ENCODE measurements at places on chromosomes 2 and 18. TPM values are rescaled to one million over a fixed set of nuclear protein-coding genes. Genes with fewer than 3 reads are reported as not detected.

Gene PTH2R
- total RNA-seq = not detected

Gene SLC9A4
- total RNA-seq = 0.04 TPM

- H3K4me1 ChIP-seq = no peaks in the 10 kb centered on the region
- no peak for DNase-seq
- no peaks in the 10 kb centered on the region for H3K27me3 ChIP-seq
- H3K27ac ChIP-seq = no peak overlapping the region
Observed at GRCh38 chr2:208783184-208783583, 376.6 kb downstream of the PTH2R start.

Gene LYPD6
- 10.4 TPM for total RNA-seq

Gene PELI1
- 48.4 TPM for total RNA-seq

DNA sequence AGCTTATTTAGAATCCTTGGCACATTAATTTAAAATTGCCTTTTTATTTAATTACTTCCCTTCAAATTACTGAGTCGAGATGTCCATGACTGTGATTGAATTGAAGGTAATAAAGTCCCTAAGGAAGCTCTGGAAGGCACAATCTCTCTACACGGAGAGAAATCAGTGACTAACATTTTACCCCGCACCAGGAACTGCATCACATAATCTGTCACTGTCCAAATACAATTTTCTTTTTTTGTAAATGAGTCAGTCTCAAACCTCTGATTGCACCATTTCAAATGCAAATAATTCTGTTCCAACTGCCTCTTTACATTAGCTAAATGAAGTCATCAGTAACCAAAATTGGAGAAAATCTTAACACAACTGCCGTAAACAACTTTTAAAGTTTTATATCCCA is 311.9 kb downstream of the CCDC178 start:
- DNase-seq = no peak
- H3K4me3 ChIP-seq = no peak overlapping the region
- H3K4me1 ChIP-seq = peaks cover 4% of the 10 kb centered on the region
- no peaks in the 10 kb centered on the region for H3K27me3 ChIP-seq
- no peaks in the 10 kb centered on the region for H3K36me3 ChIP-seq

DNA sequence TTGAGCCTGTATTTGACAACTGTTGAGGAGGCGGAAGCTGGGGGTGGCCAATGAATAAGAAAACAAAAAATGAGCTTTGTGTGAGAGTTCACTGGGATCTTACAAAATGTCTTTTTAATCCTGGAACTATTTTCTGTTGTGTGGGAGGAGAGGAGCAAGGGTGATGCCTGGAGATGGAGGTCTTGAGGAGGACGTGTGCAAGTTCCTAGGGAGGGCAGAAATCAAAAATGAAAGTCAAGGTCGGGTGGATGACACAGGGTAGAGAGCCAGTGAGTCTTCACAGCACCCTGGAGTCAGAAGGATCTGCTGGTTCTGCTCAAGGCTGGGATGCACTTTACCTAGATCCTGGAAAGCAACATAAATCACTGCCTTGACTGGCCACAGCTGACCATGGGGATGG is 180.3 kb upstream of the PKDCC start:
- no peaks in the 10 kb centered on the region for H3K36me3 ChIP-seq
- no peaks in the 10 kb centered on the region for H3K27me3 ChIP-seq
- H3K4me1 ChIP-seq = peaks cover 29% of the 10 kb centered on the region
- no peak overlapping the region for H3K4me3 ChIP-seq

Measured in SJCRH30 (cell line).